ENCODE measurements at places on chromosomes 6 and 20. TPM values are rescaled to one million over a fixed set of nuclear protein-coding genes. Genes with fewer than 3 reads are reported as not detected.

DNA sequence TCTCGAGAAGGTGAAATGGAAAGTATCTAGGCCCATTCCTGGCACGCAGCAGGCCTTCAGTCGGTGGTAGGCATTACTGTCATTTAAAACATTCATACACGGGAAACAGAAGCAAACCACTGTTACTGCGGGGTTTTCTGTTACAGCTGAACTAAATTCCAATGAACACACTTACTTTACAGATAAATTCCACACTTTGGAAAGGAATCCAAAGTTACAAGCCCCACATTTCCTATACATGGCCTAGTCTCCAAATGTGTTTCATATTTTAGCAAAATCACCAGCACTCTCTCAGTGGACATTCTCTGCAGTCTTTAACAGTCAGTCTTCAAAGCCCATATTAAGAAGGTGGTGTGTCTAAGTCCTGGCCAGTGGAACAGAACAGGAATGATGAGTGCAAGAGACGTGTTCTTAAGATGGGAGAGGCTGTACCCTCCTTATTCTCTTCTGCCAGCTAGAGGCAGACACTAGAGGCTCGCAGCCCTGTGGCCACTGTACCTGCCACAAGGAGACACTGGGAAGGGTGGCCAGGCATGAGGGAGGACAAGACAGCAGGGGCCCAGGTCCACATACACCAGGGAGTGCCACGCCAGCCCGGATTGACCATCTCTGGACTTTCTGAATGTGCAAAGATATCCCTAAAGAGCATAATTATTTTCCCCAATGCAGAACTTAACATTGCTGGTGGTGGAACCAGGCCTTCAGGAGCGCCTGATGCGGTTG lies 76.4 kb downstream of the CDC5L start:
- DNase-seq: no peak

Gene BCAS4
- total RNA-seq: 84.7 TPM

Gene SLC25A27
- total RNA-seq: 4.6 TPM

Gene APCDD1L
- total RNA-seq: not detected

Gene ULBP2
- 8.8 TPM for total RNA-seq

Gene LRRN4
- total RNA-seq: 21.3 TPM

DNA sequence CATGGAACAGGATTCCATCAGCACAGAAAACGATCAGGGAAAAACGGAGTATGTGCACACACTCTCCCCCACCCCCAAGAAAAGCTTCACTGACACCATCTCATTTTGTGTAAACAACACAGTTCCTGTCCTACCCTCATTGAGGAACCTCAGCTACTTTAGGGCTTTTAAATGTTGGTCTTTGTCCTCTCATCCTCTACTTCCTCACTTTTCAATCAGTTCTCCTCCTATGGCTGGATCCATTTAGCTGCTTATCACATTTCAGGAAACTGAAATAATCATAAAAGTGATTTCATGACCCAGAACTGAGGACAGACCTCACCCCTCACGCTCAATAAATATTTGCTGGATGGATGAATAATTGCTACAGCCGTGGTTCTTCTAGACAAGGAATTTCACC lies 33.1 kb upstream of the PNRC1 start:
- no peak for DNase-seq

Gene PRR18
- not detected for total RNA-seq

Data from Caki2 (cell line).